Activated CD4-positive, alpha-beta T cell treated with anti-CD3 and anti-CD28 coated beads for 24 hours (primary cell): ENCODE measurements at places on chromosomes 12 and 14.
A peak's percentile ranks its signal among the peaks of the same experiment; 100 is the strongest.

DNA sequence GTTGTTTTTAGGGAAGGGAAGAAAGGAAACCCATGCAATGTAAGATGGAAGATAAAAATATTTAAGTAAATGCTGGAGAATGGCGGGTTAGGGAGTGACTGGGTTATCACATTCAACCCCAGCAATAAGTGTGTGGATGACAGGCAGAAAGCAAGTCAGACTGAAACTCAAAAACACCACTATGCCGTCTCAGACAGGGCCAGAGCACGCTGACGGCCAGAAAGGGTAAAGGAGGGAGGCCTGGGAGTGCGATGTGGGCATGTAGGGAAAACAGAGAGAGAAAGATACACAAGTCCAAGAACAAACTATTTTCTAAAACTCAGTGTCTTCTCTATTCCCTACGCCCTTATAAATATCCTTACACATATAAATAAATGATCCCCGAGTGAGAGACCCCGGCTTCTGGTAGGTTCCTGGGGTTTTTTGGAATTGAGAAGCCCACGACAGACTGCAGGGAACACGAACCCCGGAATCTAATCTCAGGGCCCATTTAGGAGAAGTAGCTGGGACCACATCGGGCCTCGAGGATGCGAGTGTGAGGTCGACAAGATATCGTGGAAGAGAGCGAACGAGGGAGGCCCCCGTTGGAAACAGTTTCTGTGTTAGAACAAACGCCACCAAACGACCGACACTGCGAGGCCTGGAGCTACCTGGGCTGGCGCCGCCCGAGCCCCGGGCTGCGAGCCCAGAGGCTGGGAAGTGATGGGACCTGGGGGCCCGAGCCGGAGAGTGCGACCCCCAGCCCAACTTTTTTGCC is 735 bp upstream of the OTX2 start:
- DNase-seq, result no peak

DNA sequence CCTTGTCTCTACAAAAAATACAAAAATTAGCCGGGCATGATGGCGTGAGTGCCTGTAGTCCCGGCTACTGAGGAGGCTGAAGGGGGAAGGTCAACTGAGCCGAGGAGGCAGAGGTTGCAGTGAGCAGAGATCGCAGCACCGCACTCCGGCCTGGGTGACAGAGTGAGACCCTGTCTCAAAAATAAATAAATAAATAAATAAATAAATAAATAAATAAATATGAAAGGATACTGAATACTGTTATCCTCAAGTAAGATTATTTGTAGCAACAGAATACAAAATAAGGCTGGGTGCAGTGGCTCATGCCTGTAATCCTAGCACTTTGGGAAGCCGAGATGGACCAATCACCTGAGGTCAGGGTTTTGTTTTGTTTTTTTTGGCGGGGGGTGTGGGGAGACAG is 1.9 kb downstream of the RNF41 start:
- no peak for DNase-seq

DNA sequence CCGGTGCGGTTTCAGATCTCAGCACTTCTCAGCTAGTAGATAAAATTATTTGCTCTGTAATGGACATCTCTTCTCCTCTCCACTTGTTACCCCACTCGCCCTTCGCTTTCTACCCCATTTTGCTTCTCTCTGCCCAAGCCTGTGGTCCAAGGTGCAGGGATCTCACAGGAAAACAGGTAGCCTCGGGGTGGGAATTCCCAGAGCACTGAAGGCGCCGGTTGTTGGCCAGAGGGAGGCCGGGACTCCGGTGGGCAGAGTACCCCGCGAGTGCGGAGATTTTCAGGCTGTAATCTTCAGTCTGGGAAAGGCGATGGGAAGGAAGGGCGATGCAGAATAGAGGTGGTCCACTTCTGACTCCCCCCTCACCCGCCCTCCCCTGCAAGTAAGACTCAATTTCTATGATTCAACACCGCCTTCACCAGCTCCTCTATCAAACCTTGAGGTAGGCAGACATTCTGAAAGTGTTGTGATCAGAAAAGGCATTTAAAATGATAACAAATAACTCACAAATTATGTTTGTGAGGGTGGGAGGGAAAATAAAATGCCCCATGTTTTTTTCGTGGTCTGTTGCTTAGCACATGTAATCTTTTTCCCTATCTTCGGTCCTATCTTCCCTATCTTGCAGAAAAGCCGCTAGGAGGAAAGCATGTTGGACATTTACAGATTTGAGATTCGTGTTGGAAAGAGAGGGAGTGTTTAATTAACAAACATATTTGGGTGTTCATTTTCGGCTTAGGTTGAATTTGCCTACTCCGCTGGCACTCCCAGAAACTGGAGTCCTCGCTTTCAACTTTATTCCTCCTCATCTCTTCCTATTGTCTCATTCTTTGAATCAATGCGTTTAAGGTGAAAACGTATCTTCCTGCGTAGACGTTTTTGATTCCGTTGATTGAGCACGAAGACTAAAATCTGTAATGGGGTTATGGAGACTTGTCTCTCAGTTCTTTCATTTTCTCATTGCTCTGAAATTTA is 8.5 kb downstream of the FOXG1 start:
- DNase-seq, result no peak

GRCh38 chr12:1656902-1657301 is 27.9 kb downstream of the WNT5B start:
- no peak for DNase-seq

GRCh38 chr12:54251667-54252284 is 28.1 kb downstream of the CBX5 start:
- no peak for DNase-seq

DNA sequence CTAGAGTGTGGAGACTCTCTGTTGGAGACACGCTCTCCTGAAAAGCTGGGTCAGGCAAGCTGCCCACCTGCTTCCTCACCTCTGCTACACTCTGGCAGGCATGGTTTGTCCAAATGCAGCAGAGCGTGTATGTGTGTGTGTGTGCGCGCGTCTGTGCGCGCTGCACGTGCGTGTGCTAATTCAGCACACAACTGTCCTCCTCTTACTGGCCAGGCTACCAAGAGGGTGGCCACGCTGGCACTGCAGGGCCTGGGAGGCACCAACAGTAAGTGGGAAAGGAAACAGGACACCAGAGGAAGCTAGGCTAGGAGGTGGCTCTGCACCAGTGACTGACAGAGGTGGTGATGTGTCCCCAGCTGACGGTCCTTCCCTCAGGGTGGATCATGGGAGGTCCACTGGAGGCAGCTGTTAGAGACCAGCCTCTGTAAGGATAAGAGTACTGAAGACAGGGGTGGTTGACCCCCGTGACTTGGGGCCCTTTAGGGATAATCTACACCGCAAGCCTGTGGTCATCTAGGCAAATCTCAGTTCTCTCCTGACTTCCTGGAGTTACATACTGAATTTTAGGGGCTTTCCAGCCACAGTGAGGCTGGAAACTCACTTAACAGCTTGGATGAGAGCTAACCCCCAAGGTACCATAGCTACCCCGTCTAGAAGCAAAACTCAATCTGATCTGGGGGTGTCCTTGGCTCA is 15.6 kb upstream of the TFCP2 start:
- no peak for DNase-seq

DNA sequence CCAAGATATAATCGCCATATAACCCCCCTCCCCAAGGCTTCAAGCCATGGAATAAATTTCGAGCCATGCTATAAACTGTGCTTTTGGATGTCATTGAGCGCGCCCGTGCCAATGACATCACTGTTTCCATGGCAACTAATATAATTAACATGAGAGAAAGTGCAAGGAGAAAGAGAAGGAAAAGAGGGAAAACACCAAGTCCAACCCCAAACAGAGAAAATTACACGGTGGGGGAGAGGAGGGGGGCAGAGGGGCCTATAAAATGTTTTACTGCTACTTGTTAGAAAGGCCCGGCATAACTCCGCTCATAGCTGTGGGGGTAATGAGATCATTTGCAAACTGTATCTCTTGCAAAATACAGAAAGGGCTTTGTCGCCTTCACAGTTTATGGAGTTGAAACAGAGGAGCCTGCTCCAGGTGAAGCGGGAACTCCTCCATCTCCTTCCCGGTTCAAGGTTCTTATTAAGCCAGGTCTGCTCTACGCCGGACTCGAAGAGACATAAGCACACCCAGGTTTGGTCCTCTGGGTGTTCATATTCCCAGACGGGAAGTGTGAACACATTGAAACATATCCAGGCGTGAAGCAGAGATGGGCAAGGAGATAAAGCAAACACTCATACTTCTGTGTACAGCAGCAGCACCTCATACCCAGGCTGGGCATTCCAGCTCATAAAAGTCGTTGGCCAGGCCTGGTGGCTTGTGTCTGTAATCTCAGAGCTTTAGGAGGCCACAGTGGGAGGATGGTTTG is 99.1 kb upstream of the MAP1LC3B2 start:
- DNase-seq, result no peak

- no peak for DNase-seq
These were observed 54.7 kb upstream of the JDP2 start for GRCh38 chr14:75373133-75373532.

GRCh38 chr14:105491366-105491973 is 424 bp downstream of the TEDC1 start:
- DNase-seq, result peak; percentile 81
